GM23248 (cell line): ENCODE measurements at places on chromosomes 3 and 15. TPM values are rescaled to one million over a fixed set of nuclear protein-coding genes. Genes with fewer than 3 reads are reported as not detected.

Gene MFSD1
- polyA plus RNA-seq, result 92.0 and 100 TPM in 2 replicates

Gene PCCB
- polyA plus RNA-seq, result 35.0 and 35.8 TPM in 2 replicates

Gene MESP1
- 0.48 and 0.63 TPM in 2 replicates for polyA plus RNA-seq

Gene REC114
- not detected in 2 replicates for polyA plus RNA-seq

Gene SEMA3G
- polyA plus RNA-seq, result 0.06 and 0.21 TPM in 2 replicates

Gene ZBTB38
- 107 and 112 TPM in 2 replicates for polyA plus RNA-seq

Gene TRH
- polyA plus RNA-seq, result 0.15 and 0.19 TPM in 2 replicates

Gene PARP3
- polyA plus RNA-seq, result 60.4 and 64.0 TPM in 2 replicates

Gene UROC1
- polyA plus RNA-seq, result not detected in 2 replicates

Gene LRRC34
- polyA plus RNA-seq, result 4.2 and 5.9 TPM in 2 replicates

Gene MLH1
- 27.8 and 28.9 TPM in 2 replicates for polyA plus RNA-seq

Gene EHD4
- 18.7 and 21.0 TPM in 2 replicates for polyA plus RNA-seq

Gene SCG3
- 0.20 TPM in 1 of 2 replicates, not detected in the other for polyA plus RNA-seq

Gene PDCD6IP
- polyA plus RNA-seq, result 191 and 197 TPM in 2 replicates

Gene NCK1
- 38.4 and 43.2 TPM in 2 replicates for polyA plus RNA-seq

Gene CHRNA5
- 0.24 and 0.74 TPM in 2 replicates for polyA plus RNA-seq

Gene SKOR1
- polyA plus RNA-seq, result not detected in 2 replicates

Gene HTR3D
- polyA plus RNA-seq, result not detected in 2 replicates

Gene MINAR1
- 0.25 and 0.28 TPM in 2 replicates for polyA plus RNA-seq

Gene MUC20
- not detected in 2 replicates for polyA plus RNA-seq

Gene SLC38A3
- polyA plus RNA-seq, result 0.36 and 0.93 TPM in 2 replicates

Gene EXD1
- polyA plus RNA-seq, result not detected in 2 replicates

Gene CCDC39
- not detected in 2 replicates for polyA plus RNA-seq

Gene PPM1L
- 0.15 and 0.26 TPM in 2 replicates for polyA plus RNA-seq

Gene TUSC2
- 45.7 and 46.5 TPM in 2 replicates for polyA plus RNA-seq

Gene MGLL
- polyA plus RNA-seq, result 184 and 194 TPM in 2 replicates

Gene SERINC4
- polyA plus RNA-seq, result not detected in 2 replicates

Gene RHOV
- not detected in 2 replicates for polyA plus RNA-seq

Gene FOXL2
- 0.71 and 0.85 TPM in 2 replicates for polyA plus RNA-seq

Gene CPB1
- polyA plus RNA-seq, result not detected in 2 replicates

Gene CCR1
- not detected in 2 replicates for polyA plus RNA-seq

Gene HESX1
- 0.58 and 1.1 TPM in 2 replicates for polyA plus RNA-seq

Gene CCR9
- not detected in 2 replicates for polyA plus RNA-seq

Gene ALPK3
- 0.04 TPM in 1 of 2 replicates, not detected in the other for polyA plus RNA-seq

Gene HHLA2
- not detected in 2 replicates for polyA plus RNA-seq

Gene ST3GAL6
- 0.56 and 1.9 TPM in 2 replicates for polyA plus RNA-seq

Gene IL17RD
- polyA plus RNA-seq, result 0.34 and 0.42 TPM in 2 replicates
